ENCODE measurements at places on chromosomes 2 and 18.

GRCh38 chr2:231711677-231712450 lies 3.5 kb downstream of the PTMA start:
- peak; percentile 15 for DNase-seq

GRCh38 chr2:203937788-203938187 lies 1.2 kb downstream of the ICOS start:
- DNase-seq, result no peak

- DNase-seq, result no peak
Observed at GRCh38 chr2:153105829-153106578, 372.6 kb downstream of the RPRM start.

DNA sequence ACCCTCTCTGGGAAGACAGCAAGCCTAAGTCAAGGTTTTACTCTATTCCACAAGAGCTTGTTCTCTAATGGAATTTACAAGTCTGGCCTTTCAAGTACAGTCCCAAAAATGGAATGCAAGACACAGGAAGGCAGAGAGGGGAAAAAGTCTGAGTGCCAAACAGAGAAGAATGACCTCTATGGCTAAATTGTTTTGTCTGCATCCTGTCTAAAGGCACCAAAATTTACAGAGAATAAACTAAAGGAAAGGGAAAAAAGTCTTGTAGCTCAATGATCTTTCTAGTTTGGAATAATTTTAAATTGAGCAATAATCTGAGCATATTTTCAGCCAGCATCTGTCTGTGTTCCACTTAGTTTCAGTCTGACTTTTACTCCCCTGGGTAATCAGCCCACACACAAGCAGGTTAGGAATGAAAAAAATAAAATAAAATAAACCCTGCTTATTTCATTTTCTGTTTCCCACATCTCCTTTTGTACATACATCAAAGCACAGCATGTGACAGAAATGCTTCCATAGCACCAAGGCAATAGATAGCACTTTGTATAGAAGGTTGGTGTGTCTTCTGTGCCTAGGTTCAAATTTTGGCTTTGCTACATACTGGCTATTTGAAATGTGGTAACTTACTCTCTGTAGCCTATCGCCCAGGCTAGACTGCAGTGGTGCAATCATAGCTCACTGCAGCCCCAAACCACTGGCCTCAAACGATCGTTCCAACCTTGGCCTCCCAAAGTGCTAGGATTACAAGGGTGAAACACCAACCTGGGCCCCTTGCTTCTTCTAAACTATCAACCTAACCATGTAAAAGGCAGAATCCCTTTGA lies 105.1 kb downstream of the SLC8A1 start:
- peak; percentile 42 for DNase-seq

- no peak for DNase-seq
Observed at GRCh38 chr2:228845162-228845925, 425.7 kb downstream of the PID1 start.

DNA sequence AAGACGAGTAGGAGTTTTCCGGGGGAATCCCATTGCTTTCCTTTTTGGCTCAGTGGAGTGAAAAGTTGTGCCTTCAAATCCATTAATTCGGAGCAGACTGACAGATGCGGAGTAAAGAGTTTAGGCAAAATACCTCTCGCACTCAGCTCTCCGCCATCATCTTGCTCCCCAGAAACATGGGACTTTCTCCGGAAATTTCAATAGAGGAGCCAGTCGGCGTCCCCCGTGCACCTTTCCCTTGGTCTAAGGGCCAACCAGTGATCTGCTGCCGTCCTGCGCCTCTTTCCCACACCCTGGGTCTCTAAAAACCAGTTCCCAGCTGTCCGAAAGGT lies 318 bp downstream of the TYW5 start:
- no peak for DNase-seq

DNA sequence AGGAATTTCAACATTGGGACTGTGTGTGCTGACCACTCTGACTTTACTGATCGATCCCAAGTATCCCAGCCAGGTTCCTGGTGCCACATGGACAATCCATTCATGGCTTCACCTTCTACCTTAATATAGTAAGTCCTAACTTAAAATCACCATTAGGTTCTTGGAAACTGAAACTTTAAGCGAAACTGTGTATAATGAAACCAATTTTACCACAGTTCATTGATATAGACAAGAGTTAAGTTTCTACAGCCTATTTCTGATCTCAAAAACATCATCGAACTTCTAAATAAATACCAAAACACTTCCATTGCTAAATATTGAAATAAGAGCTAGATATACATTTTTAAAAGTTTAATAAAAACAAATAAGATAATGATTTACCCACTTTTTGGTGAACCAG lies 4.4 kb upstream of the EXOC6B start:
- DNase-seq, result no peak

GRCh38 chr2:109721626-109722025 lies 72.5 kb upstream of the RGPD5 start:
- no peak for DNase-seq

- no peak for DNase-seq
Observed at GRCh38 chr2:28377984-28378678, 14.5 kb upstream of the FOSL2 start.

GRCh38 chr2:36670881-36671595 lies 25.5 kb upstream of the VIT start:
- peak; percentile 46 for DNase-seq

GRCh38 chr2:196961889-196962288 lies 35.4 kb upstream of the PGAP1 start:
- no peak for DNase-seq

DNA sequence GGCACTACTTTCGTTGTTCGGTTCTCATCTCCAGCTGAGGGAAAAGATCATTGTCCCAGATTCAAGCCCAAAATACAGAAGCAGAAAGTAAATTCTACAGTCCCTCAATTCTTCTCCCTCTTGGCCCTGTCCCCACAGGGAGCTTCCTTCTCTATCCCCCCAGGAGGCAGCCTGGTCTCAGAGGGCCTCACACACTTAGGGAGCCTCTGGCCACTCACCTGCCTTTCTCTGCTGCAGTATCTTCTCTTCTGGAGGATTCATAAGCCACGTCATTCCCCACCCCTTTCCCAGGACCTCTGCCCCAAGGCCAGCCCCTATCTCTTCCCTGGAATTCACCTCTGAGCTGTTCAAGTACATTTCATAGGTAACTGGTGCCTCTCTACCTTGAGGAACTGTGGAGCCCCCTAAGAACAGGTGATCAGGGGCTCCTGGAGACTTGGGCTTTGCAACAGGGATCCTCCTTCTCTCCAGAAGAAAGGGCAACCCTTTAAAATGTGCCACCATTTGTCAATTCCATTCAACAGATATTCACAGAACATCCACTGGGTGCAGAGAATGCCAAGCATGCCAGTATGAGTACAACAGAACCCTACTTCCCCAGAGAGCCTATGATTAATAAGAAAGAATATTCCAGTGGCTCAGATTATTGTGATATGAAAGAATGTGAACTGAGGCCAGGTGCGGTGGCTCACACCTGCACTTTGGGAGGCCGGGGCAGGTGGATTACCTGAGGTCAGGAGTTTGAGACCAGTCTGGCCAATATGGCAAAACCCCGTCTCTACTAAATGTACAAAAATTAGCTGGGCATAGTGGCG lies 72.9 kb downstream of the CIB4 start:
- DNase-seq, result no peak

GRCh38 chr2:46555011-46555410 lies 75.6 kb downstream of the TMEM247 start:
- no peak for DNase-seq

DNA sequence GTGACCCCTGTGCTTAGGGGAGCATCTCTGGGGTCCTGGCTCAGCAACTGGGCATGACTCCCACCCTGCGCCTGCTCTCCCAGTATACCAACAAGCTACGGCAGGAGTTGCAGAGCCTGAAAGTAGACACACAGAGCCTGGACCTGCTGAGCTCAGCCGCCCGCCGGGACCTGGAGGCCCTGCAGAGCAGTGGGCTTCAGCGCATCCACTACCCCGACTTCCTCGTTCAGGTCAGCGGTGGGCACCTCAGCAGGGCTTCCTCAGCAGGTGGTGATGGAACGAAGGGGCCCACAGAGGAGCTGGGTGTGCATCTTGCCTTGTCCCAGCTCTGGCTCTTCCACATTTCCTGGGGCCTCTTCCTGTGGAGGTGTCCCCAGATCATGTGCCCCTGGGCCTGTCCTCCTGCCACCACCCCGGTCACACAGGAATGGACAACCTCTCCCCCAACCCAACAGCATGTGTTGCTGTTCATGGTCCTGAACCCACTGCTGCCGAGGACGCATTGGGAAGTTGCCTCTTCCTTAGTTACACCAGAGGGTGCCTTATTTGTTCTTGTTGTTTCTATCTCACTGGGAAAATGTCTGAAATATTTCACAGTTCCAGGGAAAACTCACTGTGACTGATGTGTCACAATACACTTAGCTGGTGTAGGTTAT lies 10.8 kb downstream of the PROM2 start:
- no peak for DNase-seq

GRCh38 chr2:207015901-207016300 lies 76.6 kb downstream of the CPO start:
- DNase-seq, result no peak

GRCh38 chr18:48599391-48599790 lies 60.6 kb downstream of the CTIF start:
- DNase-seq, result no peak

DNA sequence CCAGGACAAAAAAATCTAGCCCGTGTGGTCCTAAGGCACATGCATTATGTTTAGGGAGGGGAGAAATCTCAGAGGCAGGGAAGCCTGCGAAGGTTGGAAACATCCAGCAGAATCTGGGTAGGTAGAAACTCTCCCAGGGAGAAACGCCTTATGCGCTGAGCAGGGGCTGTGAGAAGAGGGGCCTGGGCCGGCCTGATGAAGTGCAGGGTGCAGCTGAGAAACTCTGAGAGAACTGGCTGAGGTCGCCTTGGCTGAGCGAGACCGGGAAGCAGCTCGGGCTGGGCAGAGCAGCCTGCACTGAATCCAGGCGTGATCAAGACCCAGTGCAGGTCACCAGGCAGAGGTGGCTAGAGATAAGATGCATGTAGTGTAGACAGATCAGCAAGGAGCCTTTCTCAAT lies 15.1 kb downstream of the CHMP1B start:
- no peak for DNase-seq

GRCh38 chr2:219522111-219523030 lies 8.1 kb downstream of the ASIC4 start:
- DNase-seq, result peak; percentile 71

GRCh38 chr18:36297417-36298125 lies at the start of gene FHOD3:
FHOD3 (plus strand) TSS chr18:36297713; CDS start chr18:36297836, 123 bp downstream.
- peak; percentile 51 for DNase-seq

- DNase-seq, result no peak
Observed at GRCh38 chr2:219628986-219629901, 1.8 kb downstream of the SLC4A3 start.

GRCh38 chr2:65530547-65531320 lies 98.3 kb upstream of the SPRED2 start:
- DNase-seq, result peak; percentile 46

DNA sequence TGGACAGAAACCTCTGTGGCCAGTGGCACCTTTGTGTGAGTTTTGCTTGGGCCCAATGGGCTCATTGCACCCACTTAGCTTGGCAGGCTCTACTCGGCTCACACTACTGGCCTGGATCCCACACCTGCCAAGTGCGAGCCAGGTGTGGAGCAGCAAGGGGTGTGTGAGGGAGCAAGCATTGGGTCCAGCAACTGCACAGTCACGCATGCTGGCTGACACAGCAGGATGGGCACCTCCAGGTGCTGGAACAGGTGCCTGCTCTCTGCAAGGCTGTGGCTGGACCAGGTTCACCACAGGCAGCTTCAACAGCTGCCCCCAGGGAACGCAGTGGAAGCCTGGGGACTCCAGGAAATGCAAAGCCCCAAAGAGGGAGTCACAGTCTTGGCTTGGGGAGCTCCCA lies 94.2 kb downstream of the DOK6 start:
- DNase-seq, result no peak

DNA sequence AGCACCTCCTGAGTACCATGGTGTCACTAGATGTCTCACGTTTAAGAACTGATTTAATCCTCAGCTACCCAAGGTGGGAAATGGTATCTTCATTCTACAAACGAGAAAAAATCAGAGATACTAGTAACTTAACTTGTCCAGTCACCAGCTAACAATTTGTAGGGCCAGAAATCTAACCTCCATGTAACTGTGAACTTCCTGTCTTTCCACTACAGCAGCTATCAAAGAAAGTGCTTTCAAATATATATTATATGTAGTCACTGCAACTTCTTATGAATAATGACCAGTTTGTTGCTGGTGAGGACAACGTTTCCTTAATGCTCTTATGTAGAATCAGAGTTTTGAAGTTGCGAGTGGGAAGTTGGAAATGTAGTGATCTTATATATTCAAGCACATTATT lies 1.9 kb downstream of the REV1 start:
- DNase-seq, result peak; percentile 27

- DNase-seq, result peak; percentile 66
Observed at GRCh38 chr2:123532994-123533393, 492.1 kb upstream of the CNTNAP5 start.

GRCh38 chr2:239249776-239250175 lies 151.0 kb downstream of the HDAC4 start:
- peak; percentile 91 for DNase-seq

DNA sequence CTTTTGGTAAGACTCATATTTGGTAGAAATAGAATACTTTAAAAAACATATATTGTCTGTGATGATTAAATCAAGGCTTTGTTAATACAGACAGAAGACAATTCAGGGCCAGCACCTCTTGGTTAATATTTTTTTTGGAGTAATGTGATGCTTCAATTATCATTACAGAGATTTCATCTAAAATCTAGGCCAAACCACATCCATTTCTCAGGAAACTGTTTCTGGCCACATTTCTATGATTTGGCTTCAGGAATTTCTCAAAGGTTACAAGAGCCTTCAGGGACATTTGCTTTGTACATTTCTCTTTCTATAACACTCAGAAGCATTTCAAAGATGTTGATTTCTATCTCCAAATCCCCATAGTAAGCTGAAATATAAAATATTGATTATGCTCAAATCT lies 614.9 kb downstream of the LRP1B start:
- no peak for DNase-seq

- no peak for DNase-seq
Observed at GRCh38 chr2:227191367-227191766, 26.9 kb downstream of the COL4A3 start.

DNA sequence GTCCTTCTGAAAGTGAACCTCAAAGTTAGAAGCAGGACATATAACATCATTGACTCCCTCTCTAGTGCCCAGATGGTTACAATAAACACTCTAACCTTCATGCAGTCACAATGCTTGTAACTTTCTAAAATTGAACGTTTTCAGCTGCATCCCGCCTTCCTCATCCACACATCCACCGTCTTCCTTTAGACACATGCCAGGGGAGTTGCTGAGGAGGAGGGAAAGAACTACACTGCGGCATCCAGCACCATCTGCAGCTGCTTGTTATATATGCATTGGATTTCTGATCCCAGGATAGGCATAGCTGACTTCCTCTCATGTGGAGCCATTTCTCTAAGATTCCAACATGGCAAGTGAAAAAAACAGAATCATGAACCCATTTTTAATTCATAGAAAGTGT lies 96.8 kb downstream of the FBXO15 start:
- DNase-seq, result no peak

GRCh38 chr18:12442946-12443345 lies 35.2 kb downstream of the PRELID3A start:
- peak; percentile 23 for DNase-seq
